ENCODE measurements at places on chromosomes 5 and 9. TPM values are rescaled to one million over a fixed set of nuclear protein-coding genes. Genes with fewer than 3 reads are reported as not detected.
A peak's percentile ranks its signal among the peaks of the same experiment; 100 is the strongest.

- H3K27ac ChIP-seq, result no peak overlapping the region
- H3K36me3 ChIP-seq, result peaks cover 6% of the 10 kb centered on the region
- no peak overlapping the region for H3K4me3 ChIP-seq
- no peak for DNase-seq
- no peaks in the 10 kb centered on the region for H3K4me1 ChIP-seq
These were observed 21.0 kb downstream of the TLX3 start for GRCh38 chr5:171330021-171330420.

The SPATA31D3 gene
- total RNA-seq, result not detected

GRCh38 chr5:90886381-90886780 is 327.8 kb downstream of the ADGRV1 start:
- H3K27ac ChIP-seq, result no peak overlapping the region
- peaks cover 13% of the 10 kb centered on the region for H3K4me1 ChIP-seq
- peaks cover 3% of the 10 kb centered on the region for H3K27me3 ChIP-seq
- no peak for DNase-seq
- no peak overlapping the region for H3K4me3 ChIP-seq

GRCh38 chr9:105554042-105554441 is 3.9 kb upstream of the FKTN start:
- peak; percentile 48 for DNase-seq
- peaks cover 15% of the 10 kb centered on the region for H3K4me1 ChIP-seq
- H3K27ac ChIP-seq, result no peak overlapping the region
- no peak overlapping the region for H3K4me3 ChIP-seq
- H3K36me3 ChIP-seq, result peaks cover 3% of the 10 kb centered on the region
- no peaks in the 10 kb centered on the region for H3K27me3 ChIP-seq

- H3K4me1 ChIP-seq, result no peaks in the 10 kb centered on the region
- no peak overlapping the region for H3K4me3 ChIP-seq
- DNase-seq, result no peak
- peaks cover 7% of the 10 kb centered on the region for H3K36me3 ChIP-seq
- H3K27me3 ChIP-seq, result no peaks in the 10 kb centered on the region
These were observed 11.4 kb downstream of the BHMT start for GRCh38 chr5:79122973-79123372.

The LOX gene
- 320 TPM for total RNA-seq

DNA sequence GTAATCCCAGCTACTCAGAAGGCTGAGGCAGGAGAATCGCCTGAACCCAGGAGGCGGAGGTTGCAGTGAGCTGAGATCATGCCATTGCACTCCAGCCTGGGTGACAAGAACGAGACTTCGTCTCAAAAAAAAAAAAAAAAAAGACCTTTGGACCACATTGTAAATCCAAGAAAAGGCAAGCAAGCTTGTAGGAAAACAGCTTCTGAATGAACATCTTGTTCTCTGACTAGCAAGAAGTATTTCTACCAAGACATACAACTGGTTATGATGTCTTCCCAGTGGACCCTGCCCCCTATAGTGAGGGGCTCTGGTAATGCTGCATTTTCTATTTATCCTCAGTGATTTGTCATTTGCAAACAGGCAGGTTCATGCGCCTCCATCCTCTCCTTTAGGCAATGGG is 4.5 kb upstream of the EIF4EBP3 start:
- H3K27ac ChIP-seq, result no peak overlapping the region
- H3K36me3 ChIP-seq, result peaks cover 17% of the 10 kb centered on the region
- no peaks in the 10 kb centered on the region for H3K27me3 ChIP-seq
- no peak overlapping the region for H3K4me3 ChIP-seq

DNA sequence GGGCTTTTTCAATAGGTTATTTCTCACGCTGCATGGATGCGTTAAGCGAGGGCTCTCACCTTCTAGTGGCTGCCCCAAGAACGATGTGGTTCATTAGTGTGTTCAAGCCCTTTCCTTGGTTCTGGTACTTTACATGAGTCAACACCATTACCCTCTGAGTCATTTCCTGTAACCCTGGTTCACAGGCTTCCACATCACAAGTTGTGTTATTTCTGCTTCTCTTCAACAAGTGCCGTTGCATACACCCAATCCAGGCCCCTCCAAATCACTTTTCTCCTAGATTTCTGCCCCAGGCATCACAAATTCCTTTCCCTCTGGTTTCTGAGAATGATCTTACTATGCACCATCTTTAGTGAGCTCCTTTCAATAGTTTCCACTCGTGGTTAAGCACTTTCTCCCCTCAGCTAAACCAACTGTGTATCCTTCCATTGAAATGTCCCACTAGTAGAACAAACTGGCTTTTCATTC is 69.5 kb upstream of the RAD23B start:
- peak overlapping the region; percentile 8 for H3K4me3 ChIP-seq
- peaks cover 30% of the 10 kb centered on the region for H3K4me1 ChIP-seq
- H3K27me3 ChIP-seq, result no peaks in the 10 kb centered on the region

The PHF24 gene
- 0.30 TPM for total RNA-seq

The OR2V1 gene
- not detected for total RNA-seq

GRCh38 chr5:35478856-35479682 is 138.6 kb upstream of the SPEF2 start:
- no peaks in the 10 kb centered on the region for H3K36me3 ChIP-seq
- peak overlapping the region; percentile 75 for H3K4me3 ChIP-seq
- peaks cover 19% of the 10 kb centered on the region for H3K4me1 ChIP-seq
- H3K27me3 ChIP-seq, result no peaks in the 10 kb centered on the region
- H3K27ac ChIP-seq, result peak overlapping the region; percentile 93
- DNase-seq, result no peak

DNA sequence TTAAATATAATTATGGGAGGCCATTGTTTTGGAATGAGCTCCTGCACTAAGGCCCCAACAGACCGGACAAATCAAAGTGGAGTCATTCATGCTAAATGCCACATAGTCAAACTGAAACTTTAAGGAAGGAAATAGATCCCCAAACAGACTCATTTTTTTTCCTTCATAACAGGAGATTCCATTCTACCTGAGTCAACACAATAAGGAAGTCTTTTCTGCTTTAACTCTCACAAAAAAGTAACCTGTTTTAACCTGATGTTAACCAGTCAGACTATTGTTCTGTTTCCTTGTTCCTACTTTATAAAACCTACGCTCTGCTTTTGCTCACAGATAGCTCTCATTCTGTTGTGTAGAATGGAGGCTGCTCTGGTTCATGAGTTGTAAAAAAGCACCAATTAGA is 234.9 kb downstream of the YTHDC2 start:
- H3K4me1 ChIP-seq, result no peaks in the 10 kb centered on the region
- H3K27me3 ChIP-seq, result peaks cover 2% of the 10 kb centered on the region
- no peak overlapping the region for H3K27ac ChIP-seq
- no peaks in the 10 kb centered on the region for H3K36me3 ChIP-seq
- no peak for DNase-seq

The GPX8 gene
- 198 TPM for total RNA-seq

The PNPLA7 gene
- total RNA-seq, result 4.1 TPM

- H3K4me3 ChIP-seq, result no peak overlapping the region
- peaks cover 8% of the 10 kb centered on the region for H3K4me1 ChIP-seq
- H3K36me3 ChIP-seq, result no peaks in the 10 kb centered on the region
- H3K27ac ChIP-seq, result no peak overlapping the region
- peak; percentile 11 for DNase-seq
These were observed 62.0 kb upstream of the IER5L start for GRCh38 chr9:129239946-129240490.

- no peaks in the 10 kb centered on the region for H3K36me3 ChIP-seq
- DNase-seq, result no peak
- H3K4me3 ChIP-seq, result no peak overlapping the region
These were observed 267.8 kb upstream of the NREP start for GRCh38 chr5:112024769-112025168.

The ADCY2 gene
- total RNA-seq, result 0.36 TPM

DNA sequence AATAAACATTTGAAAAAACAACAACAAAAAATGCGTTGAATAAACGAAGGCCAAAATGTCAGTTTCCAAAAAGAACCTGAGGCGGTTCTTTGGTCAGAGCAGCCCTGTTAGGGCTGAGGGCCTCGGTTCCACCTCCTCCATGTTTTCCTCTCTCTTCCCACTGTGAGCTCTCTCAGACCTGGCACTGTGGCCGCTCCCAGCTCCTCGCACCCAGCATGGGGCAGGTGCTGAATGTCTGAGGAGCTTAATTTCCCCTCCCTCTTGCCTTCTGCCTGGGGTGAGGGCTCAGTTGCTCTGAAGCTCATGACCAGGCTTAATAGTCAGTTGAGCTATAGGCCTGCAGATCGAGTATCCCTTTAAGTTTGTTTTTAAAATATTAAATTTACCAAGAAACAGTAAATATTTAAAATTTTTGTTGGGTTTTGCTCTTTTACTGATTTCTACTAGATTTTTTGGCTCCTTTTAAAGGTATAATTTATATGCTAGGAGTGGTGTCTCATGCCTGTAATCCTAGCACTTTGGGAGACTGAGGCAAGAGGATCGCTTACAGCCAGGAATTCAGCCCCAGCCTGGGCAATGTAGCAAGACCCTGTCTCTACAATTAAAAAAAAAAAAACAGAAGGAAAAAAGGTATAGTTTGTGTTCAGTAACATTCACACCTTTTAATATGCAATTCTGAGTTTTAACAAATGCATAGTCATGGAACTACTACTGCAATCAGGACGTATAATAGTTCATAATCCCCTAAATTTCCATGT is 28.1 kb downstream of the DAPK1 start:
- H3K27ac ChIP-seq, result no peak overlapping the region
- no peaks in the 10 kb centered on the region for H3K27me3 ChIP-seq
- H3K4me1 ChIP-seq, result peaks cover 28% of the 10 kb centered on the region
- DNase-seq, result no peak
- H3K4me3 ChIP-seq, result no peak overlapping the region

- H3K27ac ChIP-seq, result no peak overlapping the region
- H3K4me1 ChIP-seq, result peaks cover under 1% of the 10 kb centered on the region
- DNase-seq, result no peak
- H3K36me3 ChIP-seq, result no peaks in the 10 kb centered on the region
- H3K4me3 ChIP-seq, result no peak overlapping the region
These were observed 119.0 kb downstream of the TRIM32 start for GRCh38 chr9:116806075-116806474.

- no peak overlapping the region for H3K27ac ChIP-seq
- no peaks in the 10 kb centered on the region for H3K27me3 ChIP-seq
- DNase-seq, result no peak
- H3K4me3 ChIP-seq, result no peak overlapping the region
These were observed 43.0 kb upstream of the BOD1 start for GRCh38 chr5:173659423-173659822.

The GMCL2 gene
- total RNA-seq, result not detected

DNA sequence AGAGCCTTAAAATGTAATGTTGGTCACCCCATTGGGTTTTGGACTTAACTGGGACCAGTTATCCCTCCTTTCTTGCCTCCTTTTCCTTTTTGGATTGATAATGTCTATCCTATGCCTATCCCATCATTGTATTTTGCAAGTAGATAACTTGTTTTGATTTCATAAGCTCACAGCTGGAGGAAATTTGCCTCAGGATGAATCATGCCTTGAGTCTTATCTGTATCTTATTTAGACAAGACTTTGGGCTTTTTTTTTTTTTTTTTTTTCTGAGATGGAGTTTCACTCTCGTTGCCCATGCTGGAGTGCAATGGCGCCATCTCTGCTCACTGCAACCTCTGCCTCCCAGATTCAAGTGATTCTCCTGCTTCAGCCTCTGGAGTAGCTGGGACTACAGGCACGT is 443.3 kb downstream of the DNAH5 start:
- no peak overlapping the region for H3K27ac ChIP-seq
- H3K4me3 ChIP-seq, result no peak overlapping the region
- H3K4me1 ChIP-seq, result no peaks in the 10 kb centered on the region
- no peaks in the 10 kb centered on the region for H3K36me3 ChIP-seq
- no peak for DNase-seq
- no peaks in the 10 kb centered on the region for H3K27me3 ChIP-seq

The C5orf58 gene
- not detected for total RNA-seq

The FAXDC2 gene
- 2.5 TPM for total RNA-seq

- H3K4me1 ChIP-seq, result peaks cover 45% of the 10 kb centered on the region
- no peaks in the 10 kb centered on the region for H3K36me3 ChIP-seq
- no peaks in the 10 kb centered on the region for H3K27me3 ChIP-seq
- DNase-seq, result no peak
- peak overlapping the region; percentile 82 for H3K27ac ChIP-seq
- no peak overlapping the region for H3K4me3 ChIP-seq
These were observed 30.4 kb downstream of the FBXW11 start for GRCh38 chr5:171975877-171976667.

GRCh38 chr9:96321515-96321914 is 19.5 kb upstream of the HSD17B3 start:
- H3K4me3 ChIP-seq, result no peak overlapping the region
- peaks cover 3% of the 10 kb centered on the region for H3K4me1 ChIP-seq
- H3K27ac ChIP-seq, result no peak overlapping the region
- peaks cover 2% of the 10 kb centered on the region for H3K36me3 ChIP-seq
- DNase-seq, result no peak
- no peaks in the 10 kb centered on the region for H3K27me3 ChIP-seq

DNA sequence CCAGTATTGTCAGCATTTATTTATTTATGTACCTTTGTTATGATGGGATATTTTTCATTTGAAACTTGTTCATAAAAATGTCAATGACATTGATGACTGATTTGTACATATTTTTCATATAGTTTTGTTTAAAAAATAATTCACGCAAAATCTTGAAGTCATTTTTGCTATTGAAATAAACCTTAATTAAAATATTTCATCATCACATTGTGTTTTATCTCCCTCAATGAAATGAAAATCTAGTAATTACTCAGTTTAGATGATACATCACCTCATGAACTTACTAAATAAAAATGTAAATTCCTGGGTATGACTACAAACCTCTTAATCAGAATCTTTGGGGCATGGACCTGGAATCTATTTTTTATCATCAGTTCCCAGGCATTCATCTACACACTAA is 89.6 kb downstream of the OSMR start:
- peaks cover 16% of the 10 kb centered on the region for H3K4me1 ChIP-seq
- peaks cover 25% of the 10 kb centered on the region for H3K36me3 ChIP-seq
- no peak overlapping the region for H3K4me3 ChIP-seq
- H3K27ac ChIP-seq, result no peak overlapping the region
- H3K27me3 ChIP-seq, result no peaks in the 10 kb centered on the region
- no peak for DNase-seq

- H3K36me3 ChIP-seq, result no peaks in the 10 kb centered on the region
- no peak overlapping the region for H3K27ac ChIP-seq
- H3K27me3 ChIP-seq, result peaks cover 17% of the 10 kb centered on the region
These were observed 156.9 kb downstream of the TRIM32 start for GRCh38 chr9:116843863-116844620.

- no peaks in the 10 kb centered on the region for H3K27me3 ChIP-seq
- no peak overlapping the region for H3K4me3 ChIP-seq
- no peaks in the 10 kb centered on the region for H3K36me3 ChIP-seq
- no peak for DNase-seq
- H3K27ac ChIP-seq, result no peak overlapping the region
These were observed 262.5 kb downstream of the MED10 start for GRCh38 chr5:6115852-6116251.

- H3K4me3 ChIP-seq, result no peak overlapping the region
- no peak for DNase-seq
- peaks cover 7% of the 10 kb centered on the region for H3K4me1 ChIP-seq
- H3K27me3 ChIP-seq, result peaks cover 9% of the 10 kb centered on the region
These were observed 1028.3 kb upstream of the WWC1 start for GRCh38 chr5:167263185-167263584.

The LMX1B gene
- 0.17 TPM for total RNA-seq

The TENT4A gene
- 21.7 TPM for total RNA-seq

The KIF3A gene
- total RNA-seq, result 15.0 TPM

- peaks cover 13% of the 10 kb centered on the region for H3K4me1 ChIP-seq
- no peak overlapping the region for H3K4me3 ChIP-seq
- no peaks in the 10 kb centered on the region for H3K27me3 ChIP-seq
- H3K27ac ChIP-seq, result no peak overlapping the region
- H3K36me3 ChIP-seq, result no peaks in the 10 kb centered on the region
These were observed 17.4 kb downstream of the DNLZ start for GRCh38 chr9:136346157-136346481.

The HAPLN1 gene
- total RNA-seq, result 248 TPM

The PAX5 gene
- total RNA-seq, result not detected

Data from chondrocyte (in vitro differentiated cells).